ENCODE measurements at places on chromosomes 6 and 20.

GRCh38 chr6:110682460-110682853, 132.8 kb downstream of the CDK19 start:
- DNase-seq: no peak

DNA sequence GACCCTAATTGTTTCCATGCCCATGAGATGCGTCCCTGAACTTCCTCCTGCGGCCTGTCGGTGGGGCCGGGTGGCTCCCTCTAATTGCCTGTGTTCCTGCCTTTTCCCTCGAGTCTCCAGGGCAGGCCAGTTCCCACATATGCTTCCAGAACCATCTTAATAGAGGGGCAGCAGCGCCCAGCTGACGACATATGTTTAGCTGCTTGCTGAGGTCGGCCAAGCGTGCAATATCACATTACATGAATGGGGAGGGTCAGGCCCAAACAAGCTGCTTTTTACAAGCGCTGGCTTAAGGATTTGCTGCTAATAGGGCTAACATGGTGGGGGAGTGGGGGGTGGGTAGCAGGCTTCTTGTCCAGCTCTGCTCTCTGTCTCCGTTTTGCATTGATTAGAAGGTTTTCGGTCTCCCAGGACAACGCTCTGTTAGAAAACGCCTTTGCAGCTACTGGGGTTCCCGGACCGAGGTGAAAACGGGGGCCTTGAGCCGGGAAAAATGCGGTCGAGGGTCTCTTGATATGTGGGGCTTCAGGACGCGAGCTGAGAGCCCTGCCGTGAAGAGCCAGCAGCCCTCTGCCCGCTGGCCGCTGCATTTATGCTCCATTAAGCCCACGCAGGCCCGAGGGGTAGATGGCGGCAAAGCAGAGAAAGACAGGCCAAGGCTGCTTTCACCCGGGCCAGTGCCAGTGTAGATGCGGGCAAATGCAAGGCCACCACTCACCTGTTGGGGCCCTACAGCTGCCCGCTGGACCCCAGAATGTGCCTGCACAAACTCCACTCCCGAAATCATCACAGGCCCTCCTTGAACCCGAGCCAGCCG, 308.5 kb downstream of the BMP7 start:
- no peak for DNase-seq

DNA sequence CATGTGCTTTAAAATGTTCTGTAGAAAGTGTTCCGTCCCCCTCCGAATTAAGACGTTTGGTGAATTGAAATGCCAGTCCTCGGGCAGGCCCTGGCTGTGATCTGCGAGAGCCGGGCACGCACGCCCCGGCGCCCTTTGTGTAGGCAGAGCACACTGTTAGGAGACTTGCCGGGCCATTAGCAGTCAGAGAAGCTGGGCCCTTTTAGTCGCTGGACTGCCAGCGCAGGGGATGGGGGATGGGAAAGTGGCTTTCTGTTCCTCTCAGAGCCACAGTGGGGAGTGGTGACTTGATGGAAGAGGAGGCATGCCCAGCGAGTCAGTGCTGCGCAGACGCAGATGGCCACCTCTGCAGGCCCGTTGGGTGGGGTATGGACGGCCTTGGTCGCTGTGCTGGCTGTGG, 2.2 kb downstream of the PPP1R3G start:
- peak; percentile 71 for DNase-seq

DNA sequence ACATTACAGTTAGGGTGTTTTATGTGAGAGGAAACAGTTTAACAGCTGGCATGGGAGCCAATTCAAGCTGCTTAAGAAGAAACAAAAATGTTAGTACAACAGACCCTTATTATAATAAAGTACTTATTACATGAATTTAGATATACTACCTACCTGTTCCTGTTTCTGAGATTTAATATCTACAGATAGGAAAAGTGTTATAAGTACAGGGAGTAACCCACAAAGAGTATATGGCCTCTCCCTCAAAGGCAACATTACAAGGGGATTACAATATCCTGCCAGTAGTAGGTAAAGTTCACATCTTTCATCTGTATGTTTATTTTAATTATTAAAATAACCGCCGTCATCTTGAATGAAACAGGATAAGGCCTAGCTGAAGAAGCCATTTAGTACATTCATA, 1.8 kb upstream of the ME1 start:
- DNase-seq: no peak

DNA sequence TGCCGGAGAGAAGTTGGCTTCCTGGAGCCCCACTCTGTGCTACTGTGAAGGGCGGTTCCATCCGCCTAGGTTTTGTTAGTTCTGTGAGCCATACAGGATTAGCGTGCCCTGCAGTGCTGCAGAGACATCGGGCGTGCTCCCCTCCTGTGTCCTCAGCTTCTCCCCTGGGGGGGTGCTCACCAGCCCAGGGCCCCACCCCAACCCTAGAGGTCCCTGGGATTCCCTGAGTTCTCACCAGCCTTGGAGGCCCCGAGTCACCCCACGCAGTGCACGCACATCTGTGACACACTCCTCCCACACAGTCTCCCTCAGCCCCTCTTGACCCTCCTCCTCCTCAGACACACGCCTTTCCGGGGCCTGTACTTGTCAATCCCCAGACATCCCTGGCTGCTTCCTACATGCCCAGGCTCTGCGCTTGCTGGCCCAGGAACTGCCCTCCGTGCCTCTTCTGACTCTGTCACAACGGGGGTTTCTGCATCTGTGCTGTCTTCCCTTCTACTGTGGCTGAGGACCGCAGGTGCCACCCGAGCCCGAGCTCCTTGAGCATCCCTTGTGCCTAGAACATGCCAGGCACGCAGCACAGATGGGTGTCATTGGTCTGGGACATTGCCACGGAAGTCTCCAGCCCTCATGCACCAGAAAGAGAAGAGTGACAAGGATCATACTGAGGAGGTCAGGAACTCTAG, 123.2 kb upstream of the RPS6KA2 start:
- no peak for DNase-seq

- DNase-seq: no peak
These were observed 88.5 kb downstream of the PRKN start for GRCh38 chr6:162638931-162639574.

GRCh38 chr20:2408111-2408510, 27.4 kb downstream of the TGM6 start:
- DNase-seq: no peak

DNA sequence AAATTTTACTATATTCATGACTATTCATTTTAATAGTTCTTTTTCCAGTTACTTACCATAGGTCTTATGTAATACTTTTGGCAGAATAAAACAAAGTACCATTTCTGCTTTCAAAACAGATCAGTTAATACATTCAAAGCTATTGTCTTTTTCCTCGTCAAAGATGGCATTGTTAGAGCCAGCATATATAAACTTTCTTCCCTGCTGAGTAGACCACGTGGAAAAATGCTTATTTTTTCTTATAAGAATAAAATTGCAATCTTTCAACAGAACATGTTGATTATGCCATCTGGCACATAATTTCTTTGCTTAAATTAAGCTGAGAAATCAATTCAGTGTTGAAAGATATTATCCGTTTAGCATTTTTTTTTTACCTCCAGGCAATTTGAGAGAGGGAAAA, 34.9 kb upstream of the EXOC2 start:
- no peak for DNase-seq

DNA sequence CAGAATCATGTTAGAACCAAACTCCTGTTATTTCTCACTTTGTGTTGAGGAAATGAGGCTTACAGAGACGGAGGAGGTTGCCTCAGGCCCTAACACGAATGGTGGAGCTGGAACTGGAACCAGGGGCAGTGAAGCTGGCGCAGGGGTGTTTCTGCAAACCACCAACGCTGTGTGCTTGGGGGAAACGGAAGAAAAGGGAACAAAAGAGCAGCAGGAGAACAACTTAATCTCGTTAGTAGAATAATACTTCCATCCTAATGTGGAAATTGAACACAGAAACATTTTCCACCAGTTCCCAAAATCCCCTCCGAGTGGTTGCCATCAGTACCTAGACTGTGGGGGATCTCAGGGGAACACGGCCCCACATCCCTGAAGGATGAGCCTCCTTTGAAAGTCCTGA, 103.4 kb upstream of the FRMD1 start:
- DNase-seq: no peak

Data from upper lobe of right lung (tissue), 1 donor.